B cell (primary cell): ENCODE measurements at places on chromosomes 7 and 10.

- DNase-seq, result no peak
Measured at GRCh38 chr7:64774204-64774842, 19.9 kb upstream of the ZNF138 start.

DNA sequence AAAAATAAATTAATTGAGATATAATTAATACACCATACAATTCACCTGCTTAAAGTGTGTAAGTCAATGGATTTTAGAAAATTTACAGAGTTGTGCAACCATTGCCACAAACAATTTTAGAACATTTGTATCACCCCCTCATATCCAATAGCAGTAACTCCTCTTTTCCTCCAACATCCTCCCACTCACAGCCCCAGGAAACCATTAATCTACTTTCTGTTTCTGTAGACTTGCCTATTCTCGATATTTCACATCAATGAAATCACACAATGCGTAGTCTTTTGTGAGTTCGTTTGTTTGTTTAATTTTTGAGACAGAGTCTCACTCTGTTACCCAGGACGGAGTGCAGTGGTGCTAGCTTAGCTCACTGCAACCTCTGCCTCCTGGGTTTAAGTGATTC, 13.7 kb upstream of the HERC4 start:
- DNase-seq, result no peak

DNA sequence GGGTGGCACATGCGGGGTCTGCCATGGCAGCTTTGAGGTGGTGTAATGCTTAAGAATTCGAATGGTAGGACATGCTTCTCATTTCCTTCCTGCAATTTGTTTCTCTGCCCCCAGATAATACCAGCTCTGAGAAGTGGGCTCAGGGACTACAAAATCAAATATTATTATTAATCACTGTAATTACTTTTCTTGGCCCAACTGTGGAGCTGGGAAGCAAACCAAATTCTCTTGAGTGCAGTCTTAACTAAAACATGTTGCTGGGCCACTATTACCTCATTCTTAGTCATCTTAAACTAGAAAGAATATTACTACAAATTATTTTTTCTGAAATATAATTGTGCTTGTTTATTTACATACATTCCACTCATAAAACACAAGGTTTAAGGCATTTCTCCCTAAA, 566.7 kb upstream of the NRP1 start:
- no peak for DNase-seq

GRCh38 chr7:143299346-143299745, 11.2 kb downstream of the CASP2 start:
- DNase-seq, result no peak

DNA sequence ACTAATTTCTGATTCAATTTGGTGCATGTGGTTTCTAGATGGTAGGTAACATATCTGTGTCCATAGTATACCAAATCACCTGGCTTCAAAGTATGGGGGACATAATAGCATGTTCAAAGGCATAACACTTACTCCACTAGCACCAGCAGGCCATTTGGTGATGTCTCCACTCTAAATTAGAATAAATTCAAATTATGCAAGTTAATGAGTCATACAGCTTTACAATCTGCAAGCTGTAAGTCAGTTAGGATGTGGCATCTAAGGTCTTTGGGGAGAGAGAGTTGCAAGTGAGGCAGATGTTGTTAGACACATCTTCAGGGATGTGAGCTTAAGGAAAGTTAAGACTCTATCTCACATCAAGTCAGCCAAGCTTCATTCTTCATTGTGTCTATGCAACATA, 506.4 kb upstream of the GRM3 start:
- DNase-seq, result no peak

DNA sequence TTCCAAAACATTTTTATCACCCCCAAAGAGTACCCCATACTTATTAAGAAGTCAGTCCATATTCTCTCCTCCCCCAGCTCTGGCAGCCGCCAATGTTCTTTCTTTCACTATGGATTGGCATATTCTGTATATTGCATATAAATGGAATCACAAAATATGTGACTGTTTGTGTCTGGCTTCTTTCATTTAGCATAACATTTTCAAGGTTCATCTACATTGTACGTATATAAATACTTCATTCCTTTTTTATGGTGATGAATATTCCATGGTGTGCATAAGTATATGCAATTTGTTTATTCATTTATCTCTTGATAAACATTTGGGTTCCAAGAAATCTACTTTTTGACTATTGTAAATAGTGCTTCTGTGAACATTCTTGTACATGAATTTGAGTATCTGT, 653.1 kb downstream of the XPNPEP1 start:
- DNase-seq, result no peak

DNA sequence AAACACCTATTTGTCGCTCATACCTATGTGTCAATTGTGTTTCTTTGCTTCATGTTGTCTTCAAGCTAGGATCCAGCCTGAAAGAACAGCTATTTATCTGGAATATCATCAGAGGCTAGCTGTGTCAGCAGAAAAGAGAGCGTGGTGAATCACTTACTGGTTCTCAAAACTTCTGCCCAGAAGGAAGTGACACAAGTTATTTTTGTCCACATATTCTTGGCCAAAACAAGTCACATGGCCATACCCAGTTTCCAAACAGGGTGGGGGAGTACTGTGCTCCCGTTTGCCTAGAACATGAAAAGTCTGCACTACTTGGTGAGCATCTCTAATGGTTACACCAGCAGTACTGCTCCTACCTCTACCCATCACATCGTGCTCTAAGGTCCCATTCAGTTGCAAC, 160.9 kb upstream of the CSTF2T start:
- no peak for DNase-seq

DNA sequence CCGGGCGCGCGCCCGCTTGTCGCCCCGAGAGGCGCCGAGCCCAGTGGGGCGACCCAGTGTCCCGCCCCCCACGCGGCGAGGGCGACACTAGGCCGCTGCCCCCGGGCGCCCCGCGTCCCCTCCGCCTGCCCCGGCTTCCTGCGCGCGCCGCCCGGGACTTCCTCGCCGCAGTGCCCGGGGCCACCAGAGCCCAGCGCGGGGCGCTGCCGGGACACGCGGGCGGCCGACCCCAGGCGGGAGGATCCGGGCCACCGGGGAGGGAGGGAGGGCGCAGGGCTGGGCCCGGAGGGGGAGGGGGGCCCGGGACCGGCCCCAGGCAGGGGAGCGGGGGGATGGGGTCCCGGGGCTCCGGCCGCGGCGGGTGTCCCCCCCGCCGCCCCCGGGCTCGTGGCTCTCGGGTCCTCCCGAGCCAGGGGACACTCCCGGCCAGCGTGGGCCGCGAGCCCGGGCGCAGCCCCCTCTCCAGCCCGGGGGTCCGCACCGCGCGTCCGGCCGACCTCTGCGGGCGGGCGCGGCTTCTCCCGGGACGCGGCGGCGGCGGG, 435 bp upstream of the PWWP2B start:
- DNase-seq, result peak; percentile 86

- no peak for DNase-seq
Measured at GRCh38 chr10:43136995-43137716, 1.1 kb upstream of the CSGALNACT2 start.

- DNase-seq, result no peak
Measured at GRCh38 chr7:96380111-96380512, 58.2 kb upstream of the SLC25A13 start.

DNA sequence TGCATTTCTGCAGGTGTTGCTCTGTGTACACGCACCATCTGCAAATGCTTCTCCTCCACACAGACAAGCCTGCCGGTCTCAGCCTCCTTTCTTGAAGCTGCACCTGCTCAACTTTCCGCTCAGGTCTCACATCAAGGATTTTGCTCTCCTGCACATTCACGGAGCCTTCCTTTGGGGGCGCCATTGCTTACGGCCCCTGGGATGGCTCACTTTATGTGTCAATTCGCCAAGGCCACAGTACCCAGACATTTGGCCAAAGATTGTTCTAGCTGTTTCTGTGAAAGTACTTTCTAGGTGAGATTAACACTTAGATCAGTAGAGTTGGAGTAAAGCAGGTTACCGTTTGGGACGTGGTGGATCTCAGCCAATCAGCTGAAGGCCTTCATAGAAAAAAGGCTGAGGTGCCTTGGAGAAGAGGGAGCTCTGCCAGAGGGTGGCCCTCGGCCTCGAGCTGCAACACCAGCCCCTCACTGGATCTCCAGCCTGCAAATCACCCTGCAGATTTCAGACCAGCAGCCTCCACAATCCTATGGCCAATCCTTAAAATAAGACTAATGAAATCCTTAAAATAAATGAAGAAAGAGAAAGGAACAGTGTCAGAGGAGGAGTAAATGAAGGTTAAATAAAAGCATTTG, 39.9 kb upstream of the PPP2R2D start:
- no peak for DNase-seq

DNA sequence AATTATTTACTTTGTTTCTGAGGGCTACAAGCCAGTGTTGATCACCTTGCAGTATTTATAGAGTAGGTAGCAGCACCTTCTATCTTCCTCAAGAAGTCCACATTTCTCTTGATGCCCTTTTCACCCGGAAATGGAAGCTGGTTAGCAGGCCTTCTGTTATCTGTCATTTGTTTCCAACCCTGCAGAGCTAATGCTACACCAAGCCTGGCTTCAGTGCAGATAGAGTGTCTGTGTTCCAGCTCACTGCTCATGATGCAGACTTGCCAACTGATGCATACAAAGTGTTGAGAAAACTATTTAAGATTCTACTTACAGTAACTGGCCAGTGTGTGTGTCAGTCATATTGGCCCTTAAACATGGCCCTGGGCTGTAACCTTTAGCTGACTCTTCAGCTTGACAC, 301.0 kb downstream of the LHFPL3 start:
- no peak for DNase-seq

GRCh38 chr10:7872041-7872442, 53.7 kb downstream of the TAF3 start:
- peak; percentile 40 for DNase-seq

DNA sequence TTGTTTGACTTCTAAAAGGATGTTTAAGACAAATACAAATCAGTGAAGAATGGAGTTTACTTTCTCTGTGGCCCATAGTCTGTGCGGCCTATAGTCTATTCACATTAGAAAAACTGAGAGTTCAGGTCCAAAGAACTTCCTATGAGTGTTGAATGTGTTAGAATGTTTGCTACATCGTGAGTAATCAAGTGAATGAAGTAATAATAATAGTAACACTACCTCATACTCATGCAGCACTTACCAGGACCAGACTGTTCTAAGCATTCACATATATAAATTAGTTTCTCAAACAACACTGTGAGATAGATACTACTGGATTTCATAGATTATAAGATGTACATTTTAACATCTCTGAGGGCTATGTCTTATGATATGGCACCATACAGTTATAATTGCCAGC, 70.4 kb downstream of the RALA start:
- DNase-seq, result no peak
